ENCODE measurements at places on chromosomes 7 and 10.
A peak's percentile ranks its signal among the peaks of the same experiment; 100 is the strongest.

GRCh38 chr7:104655592-104655991 is 327.2 kb downstream of the LHFPL3 start:
- DNase-seq = no peak

DNA sequence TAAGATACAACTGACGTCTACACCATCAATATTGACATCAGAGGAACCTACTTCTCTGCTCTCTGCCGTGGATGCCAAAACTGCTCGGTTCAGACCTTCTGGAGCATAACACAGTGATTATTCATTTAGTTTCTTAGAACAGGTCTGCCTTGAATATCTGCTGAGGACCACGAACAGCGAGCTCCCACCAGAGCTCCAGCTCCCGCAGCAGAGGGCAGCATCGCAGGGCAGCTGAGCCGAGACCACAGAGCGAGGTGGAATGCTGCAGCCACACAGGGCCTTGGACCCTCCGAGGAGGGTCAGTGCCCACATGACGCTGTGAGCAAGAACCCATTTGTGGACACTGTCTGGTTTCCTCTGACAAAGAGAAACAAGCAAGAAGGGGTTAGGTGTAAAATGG is 6.8 kb downstream of the VIPR2 start:
- no peak for DNase-seq

DNA sequence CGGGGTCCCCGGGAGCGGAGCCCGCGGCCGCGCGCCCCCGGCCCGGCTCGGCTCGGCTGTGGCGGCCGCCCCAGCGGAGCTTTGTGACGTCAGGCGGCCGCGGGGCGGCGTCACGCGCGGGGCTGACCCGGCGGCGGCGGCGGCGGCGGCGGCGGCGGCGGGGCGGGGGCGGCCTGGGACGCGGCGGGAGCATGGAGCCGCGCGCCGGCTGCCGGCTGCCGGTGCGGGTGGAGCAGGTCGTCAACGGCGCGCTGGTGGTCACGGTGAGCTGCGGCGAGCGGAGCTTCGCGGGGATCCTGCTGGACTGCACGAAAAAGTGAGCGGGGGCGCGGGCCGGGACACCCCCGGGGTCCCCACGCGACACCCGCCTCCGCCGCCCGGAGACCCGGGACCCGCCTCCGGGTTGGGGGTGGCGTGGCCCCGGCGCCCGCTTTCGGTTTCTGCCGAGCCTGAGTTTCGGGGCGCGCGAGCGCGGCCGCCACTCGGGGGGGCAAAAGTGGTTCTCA is at the start of gene PWWP2B:
Gene PWWP2B, plus strand, starts transcription at position 165 of the 506 bp plus-strand sequence. Its CDS starts 27 bp downstream, at position 192.
- DNase-seq = no peak

DNA sequence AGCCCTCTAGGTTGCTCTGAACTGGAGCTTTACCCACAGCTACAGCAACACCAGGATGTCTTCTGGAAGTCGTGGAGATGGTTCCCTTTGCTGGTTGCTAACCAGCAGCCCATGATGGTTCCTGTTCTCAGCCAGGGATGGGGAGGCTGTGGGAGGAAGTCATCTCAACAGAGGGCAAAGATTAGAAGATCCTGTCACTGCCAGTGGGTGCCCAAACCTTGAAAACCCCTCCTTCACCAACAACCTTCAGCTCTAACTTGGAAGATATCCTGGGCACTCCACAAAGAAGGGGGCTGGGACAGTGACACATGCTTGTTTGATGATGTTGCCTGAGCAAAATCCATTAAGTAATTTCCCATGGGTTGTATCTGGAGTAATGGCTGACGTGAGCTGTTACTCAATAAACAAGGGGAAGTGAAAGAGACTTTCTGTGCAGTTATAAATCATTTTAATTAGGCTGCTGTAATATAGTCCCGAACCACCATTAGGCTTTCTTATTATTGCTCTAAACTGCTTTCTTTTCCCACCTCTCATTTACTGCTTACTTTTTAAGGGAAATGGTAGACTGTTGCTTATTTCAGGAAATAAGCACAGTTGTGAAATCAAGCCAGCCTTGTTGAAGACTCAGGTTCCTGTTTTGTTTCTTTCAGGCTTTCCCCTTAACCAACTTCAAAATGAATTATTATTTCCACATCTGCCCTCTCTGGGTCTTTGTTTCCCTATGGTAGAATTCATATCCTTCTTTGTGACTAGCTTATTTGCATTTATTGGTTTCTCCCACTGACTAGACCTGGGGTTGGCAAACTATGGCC is 124.8 kb downstream of the PPP1R17 start:
- DNase-seq = no peak

DNA sequence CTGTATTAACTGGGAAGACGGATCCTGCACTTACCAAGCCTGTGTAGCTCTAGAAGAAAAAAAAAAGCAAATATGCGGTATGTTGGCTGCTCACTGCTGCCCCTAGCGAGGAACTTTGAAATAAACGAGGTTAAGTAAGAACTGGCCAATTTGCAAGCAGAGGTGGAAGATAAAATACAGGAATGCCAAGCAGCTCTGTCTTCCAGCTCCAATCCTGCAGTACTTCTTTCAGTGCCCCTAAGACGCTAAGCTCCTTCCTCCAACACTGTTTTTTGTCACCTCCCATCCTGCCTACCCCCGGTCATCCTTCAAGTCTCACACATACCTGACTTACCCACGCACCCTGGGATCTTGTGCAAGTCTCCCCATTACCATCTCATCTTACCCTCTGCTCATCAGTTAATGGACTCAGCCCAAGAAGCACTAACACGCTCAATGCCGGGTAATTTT is 809 bp downstream of the C10orf143 start:
- peak; percentile 73 for DNase-seq

DNA sequence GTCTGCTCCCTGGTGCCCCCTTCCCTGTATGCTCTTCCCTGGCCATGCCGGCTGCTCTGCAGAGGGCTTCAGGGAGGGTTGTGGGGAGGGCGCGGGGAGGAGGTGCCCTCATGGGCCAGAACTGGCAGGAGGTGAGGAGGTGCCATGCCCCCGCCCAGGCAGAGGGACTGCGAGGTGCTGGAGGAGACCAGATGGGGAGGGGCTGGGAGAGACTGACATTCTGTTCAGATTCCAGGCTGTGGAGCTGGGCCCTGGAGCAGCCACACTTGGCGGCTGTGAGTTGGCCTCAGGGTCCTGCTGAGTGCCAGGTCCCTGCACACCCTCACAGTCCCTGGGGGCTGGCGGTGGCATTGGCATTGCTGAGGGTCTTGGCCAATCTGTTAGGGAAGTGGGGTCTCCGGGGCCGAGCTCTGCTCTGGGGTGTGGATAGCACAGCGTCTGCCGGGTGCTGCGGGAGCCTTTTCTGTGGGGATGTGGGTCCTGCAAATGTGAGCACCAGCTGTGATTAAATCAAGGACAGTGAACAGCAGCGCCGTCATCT is 25.4 kb downstream of the INPP5A start:
- DNase-seq = no peak

- DNase-seq = no peak
These were observed 77.9 kb upstream of the LRRN3 start for GRCh38 chr7:111012799-111013675.

DNA sequence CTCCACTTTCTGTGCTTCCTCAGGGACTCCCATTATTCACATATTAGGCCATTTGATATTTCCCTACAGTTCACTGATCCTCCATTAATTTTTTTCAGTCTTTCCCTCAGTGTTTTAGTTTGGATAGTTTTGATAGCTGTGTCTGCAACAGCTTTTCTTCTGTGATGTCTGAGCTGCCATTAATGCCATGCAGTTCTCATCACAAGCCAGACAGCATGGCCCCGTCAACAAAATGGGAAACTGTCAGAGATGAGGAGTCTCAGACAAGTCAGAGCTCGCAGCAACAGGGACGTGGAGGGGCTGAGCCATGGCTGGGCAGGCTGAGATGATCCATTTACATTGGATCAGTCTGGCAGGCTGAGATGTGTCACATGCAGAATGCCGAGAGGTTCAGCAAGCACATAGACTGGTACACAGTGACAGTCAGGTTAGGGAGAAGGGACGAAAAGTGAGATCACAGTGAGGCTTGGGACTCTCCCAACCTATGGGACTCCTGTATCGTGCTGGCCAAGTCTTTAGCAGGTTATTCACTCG is 65.4 kb downstream of the NPS start:
- no peak for DNase-seq

GRCh38 chr7:31917256-31917655 is 153.0 kb downstream of the PDE1C start:
- DNase-seq = no peak

DNA sequence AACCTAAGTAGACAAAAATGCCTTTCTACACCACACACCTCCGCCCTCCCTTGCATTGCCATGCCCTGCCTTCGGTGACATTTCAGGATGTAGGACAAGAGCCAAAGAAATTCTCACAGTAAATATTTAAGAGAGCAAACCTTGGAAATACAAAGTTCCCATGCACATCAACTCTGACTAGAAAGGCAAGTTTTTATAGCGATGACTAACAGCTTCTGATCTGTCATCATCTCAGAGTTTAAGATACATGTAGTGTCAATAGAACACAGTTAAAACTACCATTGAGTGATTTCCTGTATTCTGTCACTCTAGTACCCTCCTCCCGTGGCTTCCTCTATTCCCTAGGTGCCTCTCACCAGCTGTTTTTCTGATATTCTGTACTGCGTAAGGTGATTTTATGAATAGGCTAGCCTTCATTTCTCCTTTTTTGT is 20.7 kb downstream of the SLC16A9 start:
- DNase-seq = no peak

- no peak for DNase-seq
These were observed 144.3 kb upstream of the INHBA start for GRCh38 chr7:41847151-41847550.

- DNase-seq = no peak
These were observed 426.9 kb downstream of the CCSER2 start for GRCh38 chr10:84755311-84755710.

DNA sequence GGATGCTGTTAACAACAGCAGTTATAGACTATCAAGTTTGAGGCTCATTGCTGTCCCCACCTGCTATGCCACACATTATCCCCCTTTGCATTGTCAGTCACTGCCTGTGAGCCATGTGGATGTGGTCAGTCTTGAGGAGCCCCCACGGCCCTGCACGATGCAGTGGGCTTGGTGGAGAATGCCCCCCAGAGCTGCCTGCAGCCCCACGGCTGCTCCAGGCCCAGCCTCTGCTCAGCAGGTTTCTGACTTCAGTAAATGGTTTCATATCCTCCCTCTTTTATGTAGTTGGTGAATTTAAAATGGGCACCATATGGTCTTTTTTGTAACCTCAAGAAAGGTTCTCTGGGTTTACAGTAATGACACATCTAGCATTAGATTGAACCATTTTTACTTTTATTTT is 164.1 kb downstream of the EBF3 start:
- no peak for DNase-seq

- DNase-seq = no peak
These were observed 60.0 kb upstream of the CYP2C18 start for GRCh38 chr10:94623572-94623971.

DNA sequence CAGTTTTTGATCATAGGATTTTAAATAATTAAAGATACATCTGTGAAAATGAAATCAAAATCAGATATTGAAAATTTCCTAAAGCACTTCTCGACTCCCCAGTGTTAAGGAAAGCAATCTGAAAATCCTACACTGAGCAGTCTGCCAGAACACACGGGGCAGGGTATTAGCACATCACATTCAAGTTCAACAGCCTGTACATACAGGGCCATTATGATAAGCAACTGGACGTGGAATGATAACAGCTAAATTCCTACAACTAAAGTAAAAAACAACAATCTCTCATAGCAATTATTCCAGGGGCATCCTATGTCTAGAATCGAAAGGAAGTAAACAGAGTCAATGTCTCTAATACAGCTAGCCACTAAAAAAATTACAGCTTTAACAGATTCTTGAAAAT is 31.7 kb downstream of the TRDMT1 start:
- no peak for DNase-seq

- DNase-seq = no peak
These were observed 33.2 kb upstream of the CABCOCO1 start for GRCh38 chr10:61629576-61629975.

DNA sequence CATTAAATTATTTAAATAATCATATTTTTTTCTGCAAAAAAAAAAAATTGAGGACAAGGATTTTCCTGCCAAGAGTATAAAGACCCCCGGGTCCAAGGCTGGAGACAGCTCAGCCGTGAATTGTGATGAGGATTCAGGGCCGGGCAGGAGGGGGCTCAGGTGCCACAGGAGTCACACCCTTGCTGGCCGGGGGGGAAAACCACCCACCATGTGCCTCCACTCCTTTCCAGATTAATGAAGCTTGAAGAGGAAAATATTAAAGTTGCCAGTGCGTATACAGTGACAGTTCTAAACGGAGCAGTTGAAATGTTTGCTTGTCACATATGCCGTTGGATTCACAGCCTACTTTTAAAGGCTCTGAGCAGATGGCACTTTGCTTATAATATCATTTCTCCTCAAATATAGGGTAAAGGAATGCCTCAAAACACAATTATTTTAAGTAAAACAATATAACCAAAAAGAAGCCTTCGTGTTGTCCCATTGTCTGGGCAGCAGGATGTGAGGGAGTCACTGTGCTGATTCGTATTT is 49.6 kb downstream of the ADARB2 start:
- no peak for DNase-seq

DNA sequence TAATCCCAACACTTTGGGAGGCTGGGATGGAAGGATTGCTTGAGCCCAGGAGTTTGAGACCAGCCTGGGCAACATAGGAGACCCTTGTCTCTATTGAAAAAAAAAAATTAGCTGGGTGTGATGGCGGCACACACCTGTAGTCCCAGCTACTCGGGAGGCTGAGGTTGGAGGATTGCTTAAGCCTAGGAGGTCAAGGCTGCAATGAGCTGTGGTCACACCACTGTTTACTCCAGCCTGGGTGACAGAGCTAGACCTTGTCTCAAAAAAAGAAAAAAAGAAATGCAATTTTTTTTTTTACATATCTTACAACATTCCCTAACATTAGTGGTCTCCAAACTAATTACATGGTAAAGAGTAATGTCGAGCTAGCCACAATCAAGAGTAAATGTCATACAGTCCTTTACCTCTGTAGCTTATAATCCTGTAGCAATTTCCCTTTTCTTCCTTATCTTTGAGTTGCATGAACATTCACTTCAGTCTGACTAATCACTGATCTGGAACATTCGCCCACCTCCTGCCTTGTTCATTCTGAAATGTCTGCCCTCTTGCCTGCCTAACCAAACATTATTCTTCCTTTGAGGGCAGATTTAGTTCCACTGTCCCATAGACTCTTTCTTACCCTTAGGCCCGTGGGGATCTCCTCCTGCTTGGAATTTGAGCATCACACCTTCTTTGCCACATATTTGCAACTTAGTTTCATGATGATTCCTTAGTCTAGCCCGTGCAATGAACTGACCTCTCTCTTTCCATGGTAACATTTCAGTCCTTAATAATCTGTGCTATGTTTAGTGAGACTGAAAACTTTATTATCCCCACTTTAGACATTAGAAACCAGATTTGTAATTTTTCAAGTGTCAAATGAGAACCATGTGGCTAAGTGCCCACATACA is 4.8 kb upstream of the VCL start:
- no peak for DNase-seq

Measured in Panc1 (cell line).